ENCODE measurements at places on chromosomes 12 and 14.

GRCh38 chr14:78141590-78141989, 28.6 kb upstream of the NRXN3 start:
- DNase-seq: no peak

GRCh38 chr12:112422531-112422930, 3.8 kb downstream of the PTPN11 start:
- peak; percentile 36 for DNase-seq

DNA sequence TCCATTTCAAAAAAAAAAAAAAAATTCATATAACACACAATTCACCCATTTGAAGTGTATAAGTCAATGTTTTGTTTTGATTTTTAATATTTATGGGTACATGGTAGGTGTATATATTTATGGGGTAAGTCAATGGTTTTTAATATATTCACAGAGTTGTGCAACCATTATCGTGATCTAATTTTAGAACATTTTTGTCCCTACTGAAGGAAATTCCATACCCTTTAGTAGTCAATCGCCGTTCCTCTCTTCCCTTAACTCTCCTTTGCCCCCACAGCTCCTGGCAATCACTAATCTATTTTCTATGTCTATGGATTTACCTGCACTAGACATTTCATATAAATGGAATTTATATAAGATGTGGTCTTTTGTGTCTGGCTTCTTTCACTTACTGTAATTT, 92.8 kb downstream of the TRAFD1 start:
- DNase-seq: peak; percentile 48

DNA sequence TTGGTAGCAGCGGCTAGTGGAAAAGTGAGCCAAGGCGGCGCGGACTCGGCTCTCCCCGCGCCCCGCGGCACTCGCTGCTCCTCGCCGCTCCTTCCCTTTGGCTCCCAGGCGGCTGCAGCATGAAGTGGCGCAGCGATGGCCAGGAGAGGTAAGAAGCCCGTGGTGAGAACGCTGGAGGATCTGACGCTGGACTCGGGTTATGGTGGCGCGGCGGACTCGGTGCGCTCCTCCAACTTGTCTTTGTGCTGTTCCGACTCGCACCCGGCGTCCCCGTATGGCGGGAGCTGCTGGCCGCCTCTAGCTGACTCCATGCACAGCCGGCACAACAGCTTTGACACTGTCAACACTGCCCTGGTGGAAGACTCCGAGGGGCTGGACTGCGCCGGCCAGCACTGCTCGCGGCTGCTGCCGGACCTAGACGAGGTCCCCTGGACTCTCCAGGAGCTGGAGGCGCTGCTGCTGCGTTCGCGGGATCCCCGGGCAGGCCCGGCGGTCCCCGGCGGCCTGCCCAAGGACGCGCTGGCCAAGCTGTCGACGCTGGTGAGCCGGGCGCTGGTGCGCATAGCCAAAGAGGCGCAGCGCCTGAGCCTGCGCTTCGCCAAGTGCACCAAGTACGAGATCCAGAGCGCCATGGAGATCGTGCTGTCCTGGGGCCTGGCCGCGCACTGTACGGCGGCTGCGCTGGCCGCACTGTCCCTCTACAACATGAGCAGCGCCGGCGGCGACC, 225.6 kb upstream of the CRY1 start:
- DNase-seq: peak; percentile 73

DNA sequence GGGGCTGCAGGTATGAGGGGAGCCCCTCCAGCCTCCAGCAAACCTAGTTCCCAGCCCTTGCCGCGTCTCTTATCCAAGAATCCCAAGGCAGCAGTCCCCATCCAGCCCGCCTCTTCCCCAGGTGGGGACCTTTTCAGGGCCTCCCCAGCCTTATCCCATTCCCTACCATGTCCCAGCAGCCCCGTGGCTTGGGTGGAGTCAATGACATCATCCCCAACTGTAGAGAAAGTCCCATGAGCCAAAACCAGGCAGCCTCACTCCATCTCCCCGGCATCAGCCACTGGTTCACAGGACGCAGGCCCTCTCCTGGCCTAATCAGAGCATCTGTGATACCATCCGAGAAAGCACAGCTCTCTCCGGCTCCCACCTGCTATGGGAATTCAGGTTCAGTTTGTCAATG, 131.0 kb downstream of the NCOR2 start:
- no peak for DNase-seq

DNA sequence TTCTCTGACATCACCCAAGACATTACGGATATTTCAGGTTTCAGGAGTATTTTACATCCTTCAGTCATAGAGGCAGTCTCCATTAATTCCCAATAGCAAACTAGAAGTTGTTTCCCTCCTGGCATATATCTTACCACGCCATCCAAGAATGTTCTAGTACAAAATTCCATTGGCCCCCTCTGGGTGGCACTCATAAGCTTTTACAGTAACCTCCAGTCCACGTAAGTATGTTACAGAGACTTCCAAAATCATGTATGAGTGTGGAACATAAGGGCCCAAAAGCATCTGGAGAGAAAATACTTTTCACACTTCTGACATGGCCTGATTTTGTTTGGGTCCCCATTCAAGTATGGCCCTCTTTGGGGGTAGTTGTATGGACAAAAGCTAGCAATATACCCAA, 58.1 kb upstream of the DHRS4 start:
- no peak for DNase-seq

DNA sequence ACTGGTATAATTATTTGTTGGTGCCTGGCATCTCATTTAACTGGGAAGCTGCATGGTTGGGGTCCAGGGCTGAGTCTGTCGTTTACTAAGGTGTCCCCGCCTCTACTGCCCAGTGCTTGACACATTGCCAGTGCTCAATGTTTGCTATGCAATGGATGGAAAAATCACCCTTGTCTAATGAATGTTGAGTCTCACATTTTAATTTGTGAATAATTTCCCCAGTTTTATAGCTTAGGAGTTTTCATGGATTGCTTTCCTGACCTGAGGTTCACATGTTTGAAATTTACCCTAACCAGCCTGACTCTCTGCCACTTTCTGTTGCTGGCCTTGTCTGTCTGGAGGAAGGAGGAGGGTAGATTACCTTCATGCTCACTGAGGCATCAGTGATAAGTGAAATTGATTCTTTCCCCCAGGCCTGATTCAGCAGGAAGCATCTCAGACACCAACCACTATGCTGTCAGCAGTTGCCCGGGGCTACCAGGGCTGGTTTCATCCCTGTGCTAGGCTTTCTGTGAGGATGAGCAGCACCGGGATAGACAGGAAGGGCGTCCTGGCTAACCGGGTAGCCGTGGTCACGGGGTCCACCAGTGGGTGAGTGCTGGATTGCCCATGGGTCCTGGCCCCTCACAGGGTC, 2.4 kb downstream of the DHRS2 start:
- DNase-seq: no peak

DNA sequence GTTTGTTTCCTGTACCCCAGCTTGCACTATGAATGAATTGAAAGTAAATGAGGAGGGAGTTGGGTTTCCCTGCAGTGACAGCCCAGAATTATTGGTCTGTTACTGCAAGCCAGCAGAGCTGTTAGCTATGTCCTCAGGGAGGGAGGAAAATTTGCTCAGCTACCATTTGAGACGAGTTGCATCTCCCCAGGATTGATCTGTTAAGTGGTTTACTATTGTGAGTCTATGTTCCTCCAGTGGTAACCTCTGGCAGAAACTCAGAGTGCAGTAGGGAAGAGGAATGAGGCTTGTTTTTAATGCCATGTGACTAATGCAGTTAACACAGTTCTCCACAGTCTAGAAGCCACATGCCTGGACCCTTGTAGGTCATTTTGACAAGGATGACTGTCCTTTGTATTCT, 173.9 kb downstream of the SLC15A4 start:
- no peak for DNase-seq

DNA sequence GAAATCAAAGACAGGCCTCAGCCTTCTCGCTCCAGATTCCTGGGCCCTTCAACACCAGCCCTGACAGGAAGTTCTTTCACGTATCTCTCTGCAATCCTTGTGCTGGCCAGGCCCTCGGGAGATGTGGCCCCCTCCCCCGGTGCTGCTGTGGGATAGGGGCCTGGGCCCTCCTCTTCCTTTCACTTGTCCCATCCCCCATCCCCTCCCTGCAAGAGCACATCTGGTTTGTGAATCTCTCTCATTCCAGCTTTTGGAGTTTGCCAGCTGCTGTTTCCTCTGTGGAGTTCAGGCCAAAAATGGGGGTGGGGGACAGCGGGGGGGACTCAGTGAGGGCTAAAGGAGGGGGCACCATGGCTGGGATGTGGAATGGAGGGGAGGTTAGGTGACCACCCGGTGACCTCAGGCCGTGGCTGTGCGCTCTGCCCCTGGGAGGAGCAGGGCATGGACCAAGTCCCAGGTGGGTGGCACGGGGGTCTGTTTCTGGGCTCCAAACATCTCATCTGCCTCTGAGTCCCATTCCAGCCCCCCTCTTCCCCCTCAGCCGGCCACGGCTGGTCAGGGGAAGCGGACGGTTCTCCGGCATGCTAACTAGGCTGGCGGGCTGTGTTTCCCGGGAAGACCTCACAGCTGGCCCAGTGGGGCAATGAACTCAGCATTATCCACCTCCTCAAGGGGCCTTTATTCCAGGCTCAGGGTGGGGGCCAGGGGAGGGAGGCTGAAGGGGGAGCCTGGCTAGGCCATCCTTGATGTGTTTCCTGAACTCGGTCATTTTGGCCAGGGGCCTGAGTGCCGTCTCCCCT, 7.4 kb downstream of the LRP1 start:
- peak; percentile 34 for DNase-seq

DNA sequence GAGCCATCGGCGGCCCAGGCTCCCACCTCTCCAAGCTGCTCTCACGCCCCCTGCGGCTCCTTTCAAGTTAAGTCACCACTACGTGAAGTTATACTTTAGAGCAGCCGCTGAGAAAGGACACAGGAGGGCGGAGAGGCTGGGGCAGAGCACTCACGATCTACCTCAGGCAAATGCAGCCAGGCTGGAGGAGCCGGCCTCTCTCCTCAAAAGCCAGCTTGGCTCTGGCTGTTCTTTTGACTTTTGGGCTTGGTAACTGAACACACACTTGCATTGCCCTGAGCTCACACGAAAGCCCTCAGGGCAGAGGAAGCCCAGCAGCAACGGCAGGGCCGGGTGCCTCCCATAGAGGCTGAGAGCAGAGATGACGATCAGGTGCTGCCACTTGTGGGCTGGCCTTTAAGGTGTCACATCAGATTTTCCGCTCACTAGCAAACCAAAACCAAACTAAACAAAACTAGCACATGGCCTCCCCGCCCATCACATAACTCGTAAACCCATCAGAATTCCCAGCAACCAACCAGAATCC, 75.2 kb downstream of the PITPNM2 start:
- peak; percentile 22 for DNase-seq

Measured in iris pigment epithelial cell (primary cell).